ENCODE measurements at places on chromosomes 12 and 14.

DNA sequence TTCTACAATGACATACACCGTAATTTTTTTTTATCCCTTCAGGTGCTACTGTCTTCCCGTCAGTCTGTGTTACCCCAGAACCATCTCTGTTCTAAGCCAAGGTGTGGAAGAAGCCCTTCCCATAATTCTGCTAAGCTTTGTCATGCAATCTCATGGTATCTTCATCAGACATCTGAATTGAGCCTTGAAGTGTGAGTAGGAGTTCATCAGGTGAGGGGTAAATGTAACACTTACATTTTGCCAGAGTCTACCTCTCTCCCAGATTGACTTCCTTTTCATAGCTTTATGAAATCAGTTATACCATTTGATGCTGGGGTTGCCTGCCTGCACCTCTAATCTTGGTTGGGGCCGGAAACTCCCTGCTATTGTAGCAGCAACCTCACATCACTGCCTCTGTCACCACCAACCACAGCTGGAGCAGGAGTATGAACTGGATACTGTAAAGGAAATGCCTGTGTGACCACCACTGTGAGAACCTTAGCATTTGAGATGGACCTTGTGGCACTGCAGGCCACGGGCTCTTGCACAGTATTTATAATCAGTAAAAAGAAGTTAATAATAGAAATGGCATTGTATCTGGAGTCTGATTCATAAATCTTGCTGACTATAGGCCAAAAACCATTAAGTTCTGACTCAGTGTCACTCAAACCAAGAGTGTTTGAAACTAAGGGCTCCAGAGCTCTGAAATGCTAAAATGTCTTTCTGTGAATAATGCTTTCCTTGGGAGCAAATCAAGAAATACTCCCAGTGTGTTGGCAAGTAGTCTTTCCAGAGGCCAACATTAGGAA is 58.7 kb upstream of the STK38L start:
- DNase-seq: no peak

GRCh38 chr14:99625476-99625875 is 19.5 kb upstream of the HHIPL1 start:
- DNase-seq: no peak

GRCh38 chr12:94266796-94267536 is 118.6 kb downstream of the PLXNC1 start:
- no peak for DNase-seq

GRCh38 chr14:90626550-90626949 is 189.7 kb downstream of the TTC7B start:
- no peak for DNase-seq

- DNase-seq: no peak
Measured at GRCh38 chr12:47797441-47797840, 22.3 kb downstream of the HDAC7 start.

DNA sequence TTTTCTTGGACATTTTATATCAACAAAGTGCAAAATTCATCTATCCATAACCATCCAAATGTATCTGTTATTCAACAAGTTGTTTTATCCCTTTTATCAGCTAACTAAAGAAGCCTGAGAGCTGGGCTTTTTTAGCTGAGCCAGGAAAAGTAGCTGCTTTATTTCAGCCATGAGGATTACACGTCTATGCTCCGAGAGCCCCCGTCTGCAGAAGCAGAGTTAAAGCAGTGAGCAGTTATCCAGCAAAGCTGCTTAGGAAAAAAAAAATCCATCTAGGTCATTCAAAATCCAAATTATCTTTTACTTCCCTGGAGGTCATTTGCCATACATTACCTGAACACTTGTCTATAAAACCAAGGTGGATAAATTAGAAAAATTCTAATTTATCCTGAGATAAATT is 15.7 kb upstream of the HECTD1 start:
- no peak for DNase-seq

DNA sequence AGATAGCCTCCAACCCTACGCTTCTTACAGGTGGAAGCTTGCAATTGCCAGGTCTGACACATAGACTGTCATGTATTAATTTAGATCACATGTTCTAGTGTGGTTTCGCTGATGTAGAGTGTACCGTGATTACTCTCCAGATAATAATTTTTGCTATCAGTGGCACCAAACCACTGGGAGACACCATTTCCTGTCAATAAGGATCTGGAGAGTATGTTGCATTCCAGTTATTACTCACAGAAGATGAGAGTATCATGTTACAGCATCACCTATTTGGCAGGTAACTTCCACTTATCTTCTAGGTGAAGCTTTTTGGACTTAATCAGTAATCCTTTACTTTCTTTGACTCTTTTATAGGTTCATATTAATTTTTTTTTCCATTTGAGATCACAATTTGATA is 147.2 kb downstream of the HELB start:
- no peak for DNase-seq

- no peak for DNase-seq
Measured at GRCh38 chr14:103859416-103860202, 12.2 kb upstream of the PPP1R13B start.

GRCh38 chr12:110639336-110640141 is 25.6 kb downstream of the TCTN1 start:
- DNase-seq: no peak

DNA sequence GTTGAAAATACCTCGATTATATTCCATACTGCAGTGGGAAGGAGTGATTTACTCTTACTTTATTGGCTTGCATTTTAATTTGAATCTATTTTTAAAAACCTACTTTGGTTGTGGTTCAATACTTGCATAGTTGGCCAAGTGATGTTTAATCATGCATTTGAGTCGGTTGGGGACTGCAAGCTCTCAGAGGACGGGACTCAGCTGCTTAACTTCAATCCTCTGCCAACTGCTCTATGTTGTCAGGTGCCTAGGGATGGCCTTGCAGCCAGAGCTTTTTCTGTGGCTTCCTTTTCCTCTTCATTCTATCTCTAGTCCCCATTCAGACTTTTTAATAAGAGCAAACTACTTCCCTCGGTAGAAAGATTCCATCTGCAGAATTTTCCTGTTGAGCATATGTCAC is 53.4 kb upstream of the KRR1 start:
- no peak for DNase-seq

DNA sequence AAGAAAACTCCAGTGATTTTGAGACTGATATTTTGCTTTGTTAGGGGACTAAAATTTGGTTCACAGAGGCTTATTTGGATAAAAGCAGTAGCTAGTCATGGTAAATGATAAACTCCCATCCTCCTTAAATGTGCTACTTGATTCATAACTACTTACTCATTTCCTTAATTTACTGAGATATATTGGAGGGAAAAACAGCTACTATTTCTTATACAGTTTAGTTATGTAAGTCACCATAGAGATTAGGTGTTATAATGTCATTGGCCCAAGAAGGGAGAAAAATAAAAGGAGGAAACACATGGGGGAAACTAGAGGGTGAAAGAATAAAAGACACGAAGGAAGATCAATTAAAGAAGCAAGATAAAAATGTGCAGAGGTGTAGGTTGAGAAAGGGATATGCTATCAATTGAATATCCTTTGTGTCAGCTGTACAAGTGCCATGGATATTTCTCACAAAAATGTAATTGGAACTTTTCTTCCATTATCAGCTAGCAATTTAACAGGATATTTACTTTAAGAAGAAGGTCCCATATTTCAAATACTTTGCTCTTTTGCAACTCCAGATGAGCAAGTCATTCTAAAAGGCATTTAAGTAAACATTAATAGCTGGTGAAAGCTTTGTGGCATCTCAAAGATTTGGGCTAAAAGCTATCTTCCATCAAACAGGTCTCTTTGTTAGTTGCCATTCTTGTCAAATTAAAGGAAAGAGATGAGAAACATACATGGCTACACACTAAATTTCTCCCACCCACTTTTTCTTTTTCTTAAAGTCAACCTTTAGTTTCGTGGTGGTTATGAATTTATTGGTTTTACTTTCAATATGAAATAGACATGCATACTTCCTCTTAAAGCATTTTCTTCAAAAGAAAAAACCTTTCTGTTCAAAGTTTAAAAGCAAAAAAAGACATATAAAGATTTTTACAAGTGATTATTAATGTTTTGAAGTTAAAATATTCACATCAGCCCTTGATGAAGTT is 439.5 kb downstream of the CCER1 start:
- no peak for DNase-seq

DNA sequence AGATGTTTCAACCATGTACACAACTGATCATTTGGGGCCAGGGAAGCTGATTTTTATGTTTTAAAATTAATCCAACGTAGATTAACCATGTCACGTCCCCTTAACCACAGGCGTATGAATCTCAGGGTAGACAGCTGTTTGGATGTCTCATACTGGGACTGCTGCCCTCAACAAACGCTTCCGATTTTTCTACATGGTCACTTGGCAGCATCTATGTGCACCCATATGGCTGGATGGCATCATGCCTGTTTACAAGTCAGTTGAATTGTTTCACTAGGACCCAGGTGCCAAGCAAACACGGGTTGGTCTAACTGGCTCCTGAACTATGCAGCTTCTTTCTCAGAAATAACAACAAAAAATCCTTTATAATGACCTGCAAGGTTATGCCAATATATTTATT is 393.8 kb downstream of the NPAS3 start:
- no peak for DNase-seq

- DNase-seq: no peak
Measured at GRCh38 chr14:99667821-99668220, 16.3 kb upstream of the CYP46A1 start.

DNA sequence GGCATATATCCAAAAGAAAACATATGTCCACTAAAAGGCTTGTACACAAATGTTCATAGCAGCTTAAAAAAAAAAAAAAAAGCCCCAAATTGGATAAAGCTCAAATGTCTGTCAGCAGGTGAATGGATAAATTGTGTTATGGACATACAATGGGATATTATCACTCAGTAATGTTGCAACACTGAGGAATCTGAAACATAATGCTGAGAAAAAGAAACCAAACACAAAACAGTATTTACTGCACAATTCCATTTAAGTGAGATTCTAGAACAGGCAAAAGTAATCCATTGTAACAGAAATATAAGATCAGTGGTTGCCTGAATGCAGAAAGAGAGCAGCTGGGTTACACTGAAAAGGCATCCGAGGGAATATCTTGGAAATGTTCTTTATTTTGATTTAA is 117.9 kb downstream of the SLC15A5 start:
- DNase-seq: no peak
